ENCODE measurements at places on chromosomes 7 and 10. TPM values are rescaled to one million over a fixed set of nuclear protein-coding genes. Genes with fewer than 3 reads are reported as not detected.

Gene MINPP1
- total RNA-seq: 16.9 TPM

Gene SFTPD
- not detected for total RNA-seq

Gene PDZD7
- total RNA-seq: 1.4 TPM

DNA sequence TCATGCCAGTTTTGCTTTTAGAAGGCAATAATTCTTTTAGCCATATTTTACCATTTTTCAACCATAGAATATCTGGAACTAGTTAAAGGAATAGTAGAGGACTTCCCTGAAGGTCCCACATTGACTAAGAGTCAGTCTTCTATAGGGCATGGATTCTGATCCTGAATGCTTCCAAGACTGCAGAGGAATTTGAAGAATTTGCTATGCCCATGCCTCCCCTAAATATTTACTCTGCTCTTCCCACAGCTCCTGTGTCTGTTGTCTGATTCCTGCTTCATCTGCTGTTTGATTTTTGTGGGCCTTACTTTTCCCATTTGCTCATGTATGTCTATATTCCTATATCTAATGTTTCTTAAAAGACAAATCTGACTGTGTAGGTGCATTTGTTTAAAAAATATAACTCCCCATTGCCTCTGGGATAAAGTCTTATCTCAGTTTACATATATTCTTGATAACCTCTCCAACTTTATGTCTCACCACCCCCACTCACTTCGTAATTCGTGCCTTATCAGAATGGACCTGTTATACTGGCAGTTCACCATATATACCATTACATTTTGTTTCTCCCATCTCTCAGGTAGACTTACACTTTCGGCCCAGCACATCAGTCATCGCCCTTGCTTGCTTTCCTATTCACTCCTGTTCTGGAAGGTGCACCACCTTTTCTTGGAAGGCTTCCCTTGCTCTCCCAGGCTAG, 33.9 kb downstream of the LRRC4 start:
- no peak for DNase-seq

GRCh38 chr10:61987537-61987936, 86.0 kb downstream of the ARID5B start:
- no peak for DNase-seq

DNA sequence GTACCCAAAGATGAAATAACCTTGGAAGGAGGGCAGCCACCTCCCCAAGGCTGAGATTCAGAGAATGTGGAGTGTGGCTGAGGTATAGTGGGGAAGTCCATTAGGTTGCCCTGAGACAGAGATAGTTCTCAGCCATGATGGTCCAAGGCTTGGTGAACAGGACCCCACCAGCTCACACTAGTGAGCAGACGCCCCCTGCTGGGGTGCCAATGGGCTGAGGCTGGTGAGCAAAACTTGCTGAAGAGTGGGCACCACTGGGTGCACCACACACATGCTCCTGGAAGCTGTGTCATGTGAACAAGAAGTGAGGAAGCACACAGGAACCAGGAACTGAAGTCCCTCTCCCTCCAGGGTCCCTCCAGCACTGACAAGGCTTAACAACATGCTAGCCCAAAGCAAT, 8.9 kb downstream of the FBXL13 start:
- peak; percentile 82 for DNase-seq

GRCh38 chr7:83547526-83547925, 101.4 kb downstream of the SEMA3E start:
- no peak for DNase-seq
